ENCODE measurements at places on chromosomes 12 and 14.

DNA sequence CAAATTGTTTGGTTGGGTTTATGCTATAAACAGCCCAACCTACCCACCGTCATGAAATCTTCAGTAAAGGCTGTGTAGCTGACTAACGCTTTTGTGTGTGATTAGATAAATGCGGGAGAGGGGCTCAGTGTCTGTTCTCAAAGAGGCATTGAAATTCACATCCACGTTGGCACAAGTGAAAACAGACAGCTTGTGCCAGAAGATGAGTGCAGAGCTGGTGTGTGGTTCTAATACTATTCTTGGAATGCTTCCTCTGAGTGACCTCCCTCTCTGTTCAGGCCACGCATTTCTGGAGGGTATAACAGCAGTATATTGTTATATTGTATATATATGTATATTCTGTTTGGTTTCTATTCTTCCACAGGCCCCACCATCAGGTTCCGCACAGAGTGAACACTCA is 263.8 kb downstream of the APAF1 start:
- no peak for DNase-seq

- DNase-seq, result no peak
These were observed 73.9 kb downstream of the NEDD1 start for GRCh38 chr12:96980991-96981414.

DNA sequence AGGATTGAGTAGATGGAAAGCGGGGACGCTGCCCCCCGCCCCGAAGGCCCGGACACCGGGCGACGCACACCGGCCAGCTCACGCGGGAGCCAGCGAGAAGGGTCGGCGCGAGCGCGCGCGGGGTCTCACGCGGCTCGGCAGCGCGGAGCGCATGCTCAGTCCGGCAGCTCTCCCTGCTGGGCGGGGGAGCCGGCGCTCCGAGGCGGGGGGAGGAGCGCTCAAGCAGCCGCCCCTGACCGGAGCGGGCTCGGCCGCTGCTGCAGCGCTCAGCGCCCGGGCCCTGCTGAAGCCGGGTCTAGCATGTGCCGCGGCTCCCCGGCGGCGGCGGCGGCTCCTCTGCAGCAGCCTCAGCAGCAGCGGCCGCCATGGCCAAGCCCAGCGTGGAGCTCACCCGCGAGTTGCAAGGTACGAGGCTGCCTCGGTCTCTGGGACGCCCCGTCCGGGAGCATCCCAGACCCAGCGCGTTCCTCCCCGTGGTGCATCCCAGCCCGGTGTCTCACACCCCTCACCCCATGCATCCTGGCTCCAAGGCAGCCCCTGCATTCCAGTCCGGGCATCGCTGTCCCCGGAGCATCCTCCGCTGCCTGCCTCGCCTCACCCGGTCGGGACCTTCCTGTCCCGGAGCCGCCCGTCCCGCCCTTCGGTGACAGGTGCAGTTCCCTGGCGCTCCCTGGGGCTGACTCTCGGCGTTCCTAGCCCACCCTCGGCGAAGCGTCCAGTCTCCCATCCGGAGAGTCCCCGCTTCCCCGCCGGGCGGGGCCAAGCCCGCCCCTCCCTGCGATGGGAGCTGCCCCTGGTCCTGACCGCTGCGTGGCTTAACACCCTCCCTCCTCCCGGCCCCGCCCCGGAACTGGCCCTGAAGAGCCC is at the start of gene CARMIL3:
Gene CARMIL3 (plus strand): TSS at position 221 of the 867 bp plus-strand sequence. CDS start 145 bp downstream, at position 366.
- peak; percentile 80 for DNase-seq

- no peak for DNase-seq
These were observed 1.2 kb upstream of the RHEBL1 start for GRCh38 chr12:49070971-49071370.

DNA sequence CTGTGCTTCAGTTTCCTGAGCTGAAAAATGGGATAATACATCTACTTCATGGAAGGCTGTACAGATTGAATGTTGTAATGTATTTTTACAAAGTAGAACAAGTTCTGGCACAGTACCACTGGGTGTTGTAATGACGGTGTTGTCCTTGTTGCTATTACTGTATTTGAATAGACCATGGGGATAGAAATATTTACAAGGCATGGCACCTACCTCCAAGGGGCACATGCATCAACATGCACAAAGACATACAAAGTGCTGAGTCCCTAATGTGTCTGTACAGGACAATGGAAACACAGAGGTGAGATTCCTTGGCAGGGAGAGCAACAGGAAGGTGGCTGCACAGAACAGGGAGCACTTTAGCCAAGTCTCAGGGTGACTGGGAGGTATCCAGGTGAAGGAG is 930.6 kb upstream of the TMEM132C start:
- DNase-seq, result no peak

- DNase-seq, result peak; percentile 70
These were observed 507 bp upstream of the CD9 start for GRCh38 chr12:6199531-6200255.

DNA sequence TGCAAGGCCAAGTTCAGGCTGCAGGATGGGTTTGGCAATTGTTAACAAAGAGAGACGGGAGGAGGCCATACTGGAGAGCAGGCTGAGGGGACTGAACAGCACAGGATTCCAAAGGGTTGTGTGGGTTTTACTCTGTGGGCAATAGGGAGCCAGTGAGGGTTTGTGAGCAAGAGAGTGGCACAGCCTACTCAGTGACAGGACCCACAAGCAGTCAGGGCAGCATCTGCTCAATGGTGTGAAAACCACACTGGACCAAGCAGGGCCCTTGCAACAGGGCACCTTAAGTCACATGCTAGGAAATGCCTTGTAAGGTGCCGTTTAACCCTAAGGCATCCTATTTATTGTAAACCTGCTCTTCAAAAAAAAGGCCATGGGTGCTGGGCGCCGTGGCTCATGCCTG is 22.0 kb downstream of the SYNE3 start:
- DNase-seq, result no peak

GRCh38 chr14:93830753-93831461 is 42.6 kb upstream of the PRIMA1 start:
- no peak for DNase-seq

DNA sequence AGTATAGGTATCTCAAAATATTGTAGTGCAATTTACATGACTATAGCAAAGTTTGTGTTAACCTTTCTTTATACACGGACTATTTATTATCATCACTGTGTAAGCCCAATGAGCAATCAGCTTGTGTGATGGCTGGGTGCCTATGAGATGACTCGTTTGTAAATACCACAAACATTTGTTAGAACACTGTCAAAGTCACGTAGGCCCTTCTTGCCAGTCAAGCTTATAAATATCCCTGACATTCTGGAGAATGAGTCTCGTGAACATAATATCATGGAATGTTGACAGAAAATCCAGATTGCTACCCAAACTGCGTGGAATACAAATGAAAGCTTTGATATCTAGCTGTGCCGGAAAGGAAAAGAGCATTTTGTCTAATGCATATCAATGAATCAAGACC is 648.3 kb upstream of the MDGA2 start:
- no peak for DNase-seq

- no peak for DNase-seq
These were observed 28.3 kb downstream of the TMPO start for GRCh38 chr12:98543701-98544100.

DNA sequence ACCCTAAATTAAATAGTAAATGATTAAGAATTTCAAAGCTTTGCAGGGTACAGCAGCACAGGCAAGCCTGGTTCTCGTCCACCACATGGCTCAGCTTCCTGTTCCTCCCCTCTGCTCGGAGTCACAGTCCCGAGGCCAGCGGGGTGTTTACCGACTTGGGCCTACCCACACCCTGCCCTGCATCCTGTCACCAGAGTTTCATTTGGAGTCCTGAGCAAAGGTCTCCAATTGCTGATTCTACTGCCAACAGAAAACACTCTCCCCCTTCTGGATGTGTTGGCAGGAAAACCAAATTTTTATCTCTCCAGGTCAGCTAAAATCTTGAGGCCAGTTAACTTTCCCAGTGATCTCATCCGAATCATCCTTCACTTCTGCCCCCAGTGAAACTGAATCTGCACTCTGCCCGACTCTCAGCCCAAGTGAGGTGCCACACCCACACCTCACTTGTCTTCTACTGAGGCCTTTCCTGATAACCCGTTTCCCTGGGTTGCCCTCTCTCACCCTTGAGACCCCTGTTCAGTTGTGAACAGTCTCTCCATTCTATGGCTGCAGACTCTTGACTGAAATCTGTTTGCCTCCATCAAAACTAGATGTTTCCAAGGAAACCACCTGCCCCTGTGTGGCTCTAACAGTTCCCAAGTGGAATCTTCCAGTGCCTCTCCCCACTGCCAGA is 71.2 kb downstream of the VCPKMT start:
- peak; percentile 53 for DNase-seq

DNA sequence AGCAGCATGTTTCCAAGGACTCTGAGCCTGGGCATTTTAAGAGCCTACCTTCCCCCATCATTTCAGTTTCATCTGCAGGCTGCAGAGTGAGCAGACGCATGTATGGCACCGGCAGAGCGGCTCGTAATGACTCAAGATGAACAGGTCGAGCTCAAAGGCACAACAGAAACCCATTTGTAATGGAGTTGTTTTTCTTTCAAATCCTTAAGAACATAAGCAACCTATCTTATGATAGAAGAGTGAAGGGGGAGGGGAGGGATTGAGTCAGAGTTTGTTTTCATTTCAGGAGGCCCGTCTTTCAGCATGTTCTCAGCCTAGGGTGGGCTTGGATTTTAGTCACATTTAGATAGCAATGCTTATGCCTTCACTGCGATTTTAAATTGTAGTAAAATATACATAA is 54.9 kb upstream of the CISTR start:
- no peak for DNase-seq

GRCh38 chr12:114403690-114404066 is 2.3 kb downstream of the TBX5 start:
- DNase-seq, result no peak

DNA sequence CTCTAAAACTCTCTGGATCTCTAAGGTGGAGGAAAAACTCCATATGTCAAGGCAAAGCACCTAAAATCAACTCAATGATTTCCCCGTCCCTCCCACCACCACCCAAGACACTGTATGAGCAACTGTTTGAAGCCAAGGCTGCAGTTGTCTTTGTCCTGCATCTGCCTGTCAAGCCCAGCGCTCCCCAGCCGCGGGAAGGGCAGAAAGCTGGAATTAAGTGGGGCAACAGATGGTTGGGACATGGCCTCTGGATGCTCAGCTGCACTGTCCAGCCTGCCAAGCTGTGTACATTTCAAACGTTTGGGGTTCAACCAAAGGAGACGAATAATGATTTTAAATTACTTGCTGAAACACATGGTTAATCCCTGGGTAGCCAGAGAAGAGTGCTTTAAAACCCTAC is 42.2 kb upstream of the PTGR2 start:
- DNase-seq, result peak; percentile 85

- no peak for DNase-seq
These were observed 230.1 kb upstream of the PLXNC1 start for GRCh38 chr12:93918262-93918661.

DNA sequence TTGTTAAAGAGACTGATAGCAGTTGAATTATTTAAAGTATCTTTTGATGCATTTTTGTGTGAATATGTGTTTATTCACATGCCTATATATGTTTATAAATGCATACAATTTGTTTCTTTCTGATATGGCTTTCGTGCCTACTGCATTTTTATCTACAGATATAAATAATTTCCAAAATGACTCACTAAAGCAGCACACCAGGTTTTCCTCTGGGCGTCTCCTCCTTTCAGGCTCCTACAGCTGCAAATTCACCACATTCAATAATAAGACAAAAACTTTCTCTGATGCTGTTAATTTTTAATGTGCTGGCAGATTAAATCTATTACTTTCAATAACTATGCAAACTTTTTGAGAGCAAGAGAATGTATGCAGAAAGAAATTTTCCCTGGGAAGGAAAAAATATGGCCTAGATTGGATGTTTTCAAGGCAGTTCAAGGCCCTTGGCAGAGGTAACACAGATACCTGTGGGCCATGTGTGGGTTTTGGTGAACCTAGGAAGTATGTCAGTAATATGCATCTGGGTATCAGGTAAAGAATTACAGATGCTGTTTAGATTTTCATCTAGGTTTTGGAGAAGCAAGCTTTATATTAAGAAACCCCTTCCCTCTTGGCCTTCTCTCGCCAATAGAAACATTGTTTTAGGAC is 381.8 kb downstream of the EGLN3 start:
- no peak for DNase-seq

DNA sequence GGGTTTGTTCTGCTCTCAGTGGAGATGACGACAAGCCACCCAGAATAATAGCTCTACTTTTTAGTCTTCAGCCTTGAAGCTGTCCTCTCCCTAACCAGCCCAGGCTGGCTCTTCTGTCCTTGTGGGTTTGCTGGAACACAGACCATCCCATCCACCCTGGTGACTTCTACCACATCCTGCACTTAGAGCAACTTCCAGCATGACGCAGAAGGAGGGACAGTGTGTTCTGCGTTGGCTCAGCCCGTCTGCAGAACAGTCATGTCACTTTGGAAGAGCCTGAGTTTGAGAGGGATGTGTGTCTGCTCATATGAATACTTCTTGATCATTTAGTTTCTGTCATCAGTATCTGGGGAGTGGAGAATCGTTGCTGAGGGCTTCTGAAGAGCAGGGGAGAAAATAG is 198.0 kb downstream of the CACNA1C start:
- no peak for DNase-seq

DNA sequence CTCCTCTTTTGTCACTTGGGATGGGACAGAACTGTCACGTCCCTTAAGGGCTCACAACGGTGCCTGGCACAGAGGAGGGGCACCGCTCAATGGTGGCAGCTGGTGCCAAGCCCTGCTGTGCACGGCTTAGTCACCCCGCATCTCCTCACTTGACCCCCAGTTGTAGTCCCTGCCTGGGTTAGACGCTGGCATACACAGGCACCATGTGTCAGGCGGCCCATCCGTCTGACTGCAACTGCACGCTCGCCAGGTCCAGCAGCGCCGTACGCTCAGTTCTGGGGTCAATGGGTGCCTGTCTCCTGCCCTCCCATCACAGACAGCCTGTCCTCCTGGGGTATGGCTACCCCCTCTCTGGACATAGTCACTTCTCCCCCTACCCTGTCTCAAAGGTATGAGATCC is 1.6 kb upstream of the PACS2 start:
- no peak for DNase-seq

DNA sequence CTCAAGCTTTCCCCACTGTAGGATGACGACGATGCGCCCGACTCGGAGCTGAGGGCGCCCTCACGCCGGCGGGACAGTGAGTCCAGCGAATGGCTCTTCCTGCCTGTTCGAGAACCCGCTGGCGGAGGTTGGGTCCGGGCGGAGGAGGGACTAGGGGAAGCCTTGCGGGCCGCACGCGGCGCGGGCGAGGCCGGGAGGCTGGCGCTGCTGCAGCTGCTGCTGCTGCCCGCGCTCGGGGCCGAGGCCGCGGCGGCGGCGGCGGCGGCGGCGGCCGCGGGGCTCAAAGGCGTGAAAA is 1.9 kb downstream of the CCDC177 start:
- DNase-seq, result no peak

GRCh38 chr14:99327458-99328250 is 55.7 kb upstream of the BCL11B start:
- no peak for DNase-seq

GRCh38 chr12:3083921-3084347 is 6.8 kb downstream of the TSPAN9 start:
- no peak for DNase-seq

Measured in right hindlimb (tissue), 1 donor.